ENCODE measurements at places on chromosomes 12 and 14. TPM values are rescaled to one million over a fixed set of nuclear protein-coding genes. Genes with fewer than 3 reads are reported as not detected.

Gene CFAP54
- total RNA-seq, result 0.15 TPM

Gene NXPH4
- total RNA-seq, result 75.4 TPM

Gene ZNF10
- total RNA-seq, result 12.5 TPM

Gene KLRG1
- 0.17 TPM for total RNA-seq

Gene RNASE7
- not detected for total RNA-seq

Gene ABCD2
- total RNA-seq, result not detected

Gene GYS2
- not detected for total RNA-seq

GRCh38 chr12:27460471-27460978 lies 14.0 kb downstream of the SMCO2 start:
- peaks cover 13% of the 10 kb centered on the region for H3K4me1 ChIP-seq
- H3K4me3 ChIP-seq, result no peak overlapping the region
- no peaks in the 10 kb centered on the region for H3K27me3 ChIP-seq
- DNase-seq, result no peak
- H3K36me3 ChIP-seq, result no peaks in the 10 kb centered on the region

GRCh38 chr12:10285919-10286318 lies 21.8 kb upstream of the KLRD1 start:
- no peak overlapping the region for H3K27ac ChIP-seq
- peaks cover 9% of the 10 kb centered on the region for H3K4me1 ChIP-seq
- no peak overlapping the region for H3K4me3 ChIP-seq
- no peaks in the 10 kb centered on the region for H3K36me3 ChIP-seq

DNA sequence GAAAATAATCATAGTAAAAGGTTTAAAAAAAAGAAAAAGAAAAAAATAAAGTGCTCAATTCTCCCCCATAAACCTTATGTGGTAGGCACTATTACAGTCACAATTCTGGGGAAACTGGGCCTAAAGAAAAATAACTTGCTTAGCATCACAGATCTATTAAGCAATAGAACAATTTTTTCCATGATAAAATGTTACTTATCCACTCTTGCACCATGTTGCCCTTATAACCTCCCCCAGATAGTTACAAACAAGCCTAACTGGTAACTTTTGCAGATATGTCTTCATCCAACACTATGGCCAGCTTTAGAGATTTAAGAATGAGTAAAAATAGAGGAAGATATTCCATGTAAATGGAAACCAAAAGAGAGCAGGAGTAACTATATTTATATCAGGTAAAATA lies 164.8 kb downstream of the DUSP6 start:
- no peaks in the 10 kb centered on the region for H3K27me3 ChIP-seq
- no peak overlapping the region for H3K27ac ChIP-seq
- H3K4me1 ChIP-seq, result no peaks in the 10 kb centered on the region
- no peak for DNase-seq
- no peak overlapping the region for H3K4me3 ChIP-seq
- H3K36me3 ChIP-seq, result peaks cover 8% of the 10 kb centered on the region

GRCh38 chr12:121797937-121798786 lies 4.7 kb upstream of the RHOF start:
- H3K27me3 ChIP-seq, result no peaks in the 10 kb centered on the region
- H3K4me3 ChIP-seq, result peak overlapping the region; percentile 79
- H3K36me3 ChIP-seq, result peaks cover 5% of the 10 kb centered on the region
- H3K4me1 ChIP-seq, result peaks cover 57% of the 10 kb centered on the region
- peak overlapping the region; percentile 99 for H3K27ac ChIP-seq

- no peaks in the 10 kb centered on the region for H3K27me3 ChIP-seq
- peaks cover 22% of the 10 kb centered on the region for H3K4me1 ChIP-seq
- no peaks in the 10 kb centered on the region for H3K36me3 ChIP-seq
- DNase-seq, result no peak
- H3K27ac ChIP-seq, result peak overlapping the region; percentile 93
Measured at GRCh38 chr12:95073698-95074520, 491 bp upstream of the NR2C1 start.

- H3K4me1 ChIP-seq, result peaks cover 67% of the 10 kb centered on the region
- H3K27me3 ChIP-seq, result no peaks in the 10 kb centered on the region
- H3K27ac ChIP-seq, result peak overlapping the region; percentile 89
- no peak overlapping the region for H3K4me3 ChIP-seq
- no peaks in the 10 kb centered on the region for H3K36me3 ChIP-seq
Measured at GRCh38 chr14:59305231-59305630, 116.8 kb downstream of the DAAM1 start.

GRCh38 chr12:65501935-65502334 lies 223.5 kb downstream of the MSRB3 start:
- peaks cover 23% of the 10 kb centered on the region for H3K4me1 ChIP-seq
- H3K27me3 ChIP-seq, result no peaks in the 10 kb centered on the region
